Ascending aorta (tissue), 2 donors: ENCODE measurements at places on chromosomes 2 and 18.

DNA sequence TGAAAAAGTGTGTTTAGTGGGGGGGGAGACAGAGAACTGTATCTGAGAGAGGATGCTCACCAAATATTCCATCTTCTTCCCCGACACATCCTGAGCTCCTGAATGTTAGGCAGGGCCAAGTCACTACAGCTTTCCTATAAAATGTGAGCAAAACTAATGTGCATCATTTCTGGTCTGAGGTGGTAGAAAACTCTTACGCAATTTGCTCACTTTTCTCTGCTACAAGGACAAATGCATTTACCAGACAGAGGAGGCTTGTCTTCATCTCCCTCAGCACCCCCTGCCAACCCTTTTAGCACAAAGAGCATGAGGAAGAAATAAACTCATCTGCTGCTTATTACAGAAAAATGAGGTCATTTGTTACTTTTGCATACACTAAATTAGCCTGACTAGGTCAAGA lies 554.0 kb downstream of the RNF144A start:
- DNase-seq: no peak

GRCh38 chr18:21803495-21803894 lies 62.9 kb downstream of the MIB1 start:
- DNase-seq: no peak

DNA sequence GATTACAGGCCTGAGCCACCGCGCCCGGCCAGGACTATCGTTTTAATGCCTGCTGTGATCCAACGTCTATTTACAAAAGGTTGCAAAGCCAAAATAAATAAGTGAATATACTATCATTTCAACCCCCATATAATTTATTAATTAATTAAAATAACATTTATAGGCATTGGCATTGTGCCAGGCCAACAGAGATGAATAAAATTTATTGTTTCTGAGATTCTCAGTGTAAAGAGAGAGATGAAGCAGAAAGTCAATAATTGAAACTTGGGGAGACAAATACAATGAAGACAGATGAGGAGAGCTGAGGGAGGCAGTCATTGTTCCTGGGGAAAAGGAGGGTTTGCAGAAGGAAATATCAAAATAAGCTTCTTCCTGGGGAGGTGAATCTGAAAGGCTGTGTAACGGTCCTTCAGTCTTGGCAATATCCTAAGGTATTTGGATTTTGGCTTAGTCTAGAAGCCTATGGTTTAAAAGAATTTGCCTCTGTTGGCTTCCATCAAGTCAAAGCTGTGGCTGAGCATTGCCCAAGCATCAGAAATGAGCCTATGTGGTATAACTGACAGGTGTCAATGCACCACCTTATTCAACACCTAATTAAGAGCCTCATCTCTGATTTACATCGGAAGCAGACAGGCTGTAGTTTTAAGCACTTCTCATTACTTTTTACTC lies 31.5 kb downstream of the KCNE4 start:
- no peak for DNase-seq

- peak; percentile 53 for DNase-seq
Measured at GRCh38 chr2:85504778-85505261, 34.1 kb upstream of the MAT2A start.

DNA sequence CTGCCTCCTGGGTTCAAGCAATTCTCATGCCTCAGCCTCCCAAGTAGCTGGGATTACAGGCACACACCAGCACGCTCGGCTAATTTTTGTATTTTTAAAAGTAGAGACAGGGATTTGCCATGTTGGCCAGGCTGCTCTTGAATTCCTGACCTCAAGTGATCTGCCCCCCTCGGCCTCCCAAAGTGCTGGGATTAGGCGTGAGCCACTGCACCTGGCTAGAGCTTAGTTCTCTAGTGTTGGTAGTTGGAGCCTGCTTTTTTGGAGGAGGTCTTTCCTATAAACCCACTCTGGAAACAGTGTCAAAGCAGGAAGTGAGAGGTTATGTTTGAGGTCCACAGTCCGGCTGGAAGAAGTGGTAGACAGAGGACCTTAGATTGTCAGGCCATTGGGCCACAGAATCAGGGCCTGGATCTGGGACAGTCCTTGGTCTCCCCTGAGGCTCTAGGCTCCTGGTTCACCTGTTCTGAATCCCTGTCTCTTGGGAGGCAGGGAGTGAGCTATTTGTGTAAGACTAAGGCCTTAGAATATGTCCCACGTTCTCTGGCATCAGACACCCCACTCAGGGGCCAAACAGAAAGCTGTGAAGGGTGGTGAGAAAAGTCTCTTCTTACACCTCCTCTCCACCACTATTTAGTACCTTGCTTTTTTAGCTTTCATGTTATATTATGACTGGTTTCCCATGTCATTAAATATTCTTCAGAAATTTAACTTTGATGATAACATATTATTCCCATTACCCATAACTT lies 34.5 kb downstream of the PCBP1 start:
- DNase-seq: no peak

DNA sequence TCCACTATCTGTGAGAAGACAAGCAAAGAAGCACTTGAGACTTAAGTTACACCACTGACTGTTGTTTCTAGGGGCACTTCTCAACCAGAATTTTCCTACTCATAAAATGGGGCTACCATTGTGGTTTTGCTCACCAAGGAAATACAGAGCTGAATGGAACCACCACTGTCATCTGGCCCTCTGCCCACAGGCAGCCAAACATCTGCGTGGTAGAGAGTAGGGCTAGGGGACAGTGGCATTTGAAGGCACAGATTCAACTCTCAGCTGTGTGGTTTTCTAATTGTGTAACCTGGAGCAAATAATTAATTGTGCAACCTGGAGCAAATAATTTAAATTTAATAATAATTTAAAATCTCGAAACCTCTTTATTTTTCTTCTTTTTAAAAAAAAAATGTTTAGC lies 79.6 kb downstream of the PDE11A start:
- DNase-seq: no peak

DNA sequence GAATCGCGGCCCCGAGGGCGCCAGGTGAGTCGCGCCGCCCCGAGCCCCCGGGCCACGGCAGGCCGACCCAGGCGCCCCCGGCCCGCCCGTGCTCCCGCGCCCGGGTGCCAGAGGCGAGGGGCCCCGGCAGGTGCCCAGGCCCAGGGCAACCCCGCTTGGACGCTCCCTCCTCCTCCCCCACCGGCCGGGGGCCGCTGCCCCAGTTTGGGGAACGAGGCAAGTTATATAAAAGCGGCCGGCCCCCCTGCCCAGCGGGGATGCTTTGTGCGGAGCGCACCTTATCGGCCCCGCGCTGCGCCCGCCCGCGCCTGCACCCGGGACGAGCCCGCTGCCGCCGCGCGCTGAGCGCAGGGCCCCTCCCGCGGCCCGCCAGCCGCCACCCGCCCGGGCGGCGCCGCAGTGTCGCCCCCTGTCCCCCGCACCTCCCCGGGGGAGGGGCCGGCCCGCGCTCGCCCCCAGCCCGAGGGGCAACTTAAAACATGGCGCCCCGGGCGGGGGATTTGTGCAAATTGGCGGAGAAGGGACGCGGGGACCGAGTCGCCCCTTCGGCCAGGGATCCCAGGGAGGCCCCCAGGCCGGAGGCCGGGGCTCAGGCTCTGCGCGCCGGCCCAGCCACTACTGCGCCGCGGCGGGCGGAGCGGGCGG lies 639 bp downstream of the EPB41L3 start:
- DNase-seq: no peak
